ENCODE measurements at places on chromosomes 3 and 15.

DNA sequence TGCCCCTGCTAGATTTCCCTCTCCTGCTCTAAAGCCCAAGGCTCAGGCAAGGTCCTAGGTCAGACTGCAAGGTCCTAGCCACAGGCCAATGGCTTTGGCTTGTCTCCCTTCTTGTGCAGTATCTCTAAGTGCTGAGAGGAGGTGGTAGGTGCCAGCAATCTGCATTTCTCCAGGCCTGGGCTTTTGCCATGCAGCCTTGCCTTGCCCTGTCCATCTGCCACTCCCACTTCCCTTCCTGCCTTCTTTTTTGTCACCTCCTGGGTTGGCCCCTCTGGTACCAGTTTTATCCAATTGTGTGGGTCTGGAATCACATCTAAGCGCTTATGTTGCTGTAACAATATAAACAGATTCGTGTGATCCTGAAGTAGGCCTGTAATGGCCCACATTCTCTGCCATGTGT lies 109.9 kb downstream of the MYRIP start:
- no peak for DNase-seq

- no peak for DNase-seq
These were observed 12.4 kb upstream of the CEP152 start for GRCh38 chr15:48823237-48823636.

- DNase-seq = no peak
These were observed 125.8 kb downstream of the KBTBD8 start for GRCh38 chr3:67123914-67124313.

- peak; percentile 93 for DNase-seq
These were observed 16.6 kb downstream of the TOP2B start for GRCh38 chr3:25648107-25648535.

GRCh38 chr3:142530296-142530695 lies 48.2 kb downstream of the ATR start:
- no peak for DNase-seq

DNA sequence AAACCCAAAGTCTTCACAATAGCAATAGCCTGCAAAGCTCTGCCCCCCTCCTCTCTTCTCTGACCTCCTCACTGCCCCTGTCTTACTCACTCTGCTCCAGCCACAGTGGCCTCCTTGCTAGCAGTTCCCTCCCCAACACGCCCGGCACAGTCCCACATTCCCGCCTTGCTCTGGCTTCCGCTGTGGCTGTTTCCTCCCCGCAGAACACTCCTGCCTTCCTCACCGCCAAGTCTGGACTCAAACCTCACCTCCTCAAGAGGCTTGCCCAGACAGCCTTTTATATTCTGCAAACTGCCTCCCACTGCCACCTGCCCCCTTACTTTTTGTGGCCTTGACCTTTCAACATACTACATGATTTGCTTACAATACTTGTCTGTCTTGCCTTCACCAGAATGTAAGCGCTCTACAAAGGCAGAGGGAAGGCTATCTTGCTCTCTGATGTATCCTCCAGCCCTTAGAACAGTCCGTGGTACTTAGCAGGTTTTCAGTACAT lies 406 bp upstream of the MPI start:
- no peak for DNase-seq

DNA sequence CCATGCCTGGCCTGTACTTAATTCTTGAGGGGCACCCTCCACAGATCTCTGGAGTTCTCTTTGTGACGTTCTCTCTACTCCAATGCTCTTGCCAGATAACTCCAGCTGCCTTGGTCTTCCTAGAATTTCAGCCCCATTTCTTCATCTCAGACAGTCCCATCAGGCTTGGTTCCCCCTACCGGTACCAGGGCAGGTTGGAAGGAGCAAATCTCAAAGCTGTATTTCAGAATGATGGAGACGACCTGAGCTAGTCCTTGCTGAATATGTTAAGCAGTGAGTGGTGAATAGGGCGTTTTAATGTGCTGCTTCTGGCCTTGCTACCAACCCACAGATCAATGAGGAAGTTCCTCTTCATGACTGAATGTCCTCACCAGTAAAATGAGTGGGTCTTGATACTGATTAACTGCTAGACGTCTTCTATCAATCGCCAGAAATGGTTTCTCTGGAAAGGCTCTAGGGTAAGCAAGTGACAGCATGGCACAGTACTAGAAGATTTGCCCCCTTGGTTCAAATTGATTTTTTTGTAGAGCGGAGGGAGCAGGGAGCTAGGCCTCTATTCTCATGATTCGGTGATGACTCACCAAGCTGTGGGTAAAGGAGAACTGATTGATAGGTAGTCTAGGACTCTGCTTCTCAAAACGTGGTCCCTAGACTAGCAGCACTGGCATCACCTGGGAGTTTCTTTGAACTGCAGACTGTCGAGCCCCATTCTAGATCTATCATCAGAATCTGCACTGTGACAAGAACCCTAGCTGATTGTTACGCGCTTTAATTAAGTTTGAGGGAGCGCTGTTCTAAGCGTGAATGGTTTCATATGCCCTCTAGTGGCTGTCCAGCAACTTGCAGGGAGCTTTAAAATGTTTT lies 67.8 kb downstream of the UBP1 start:
- peak; percentile 72 for DNase-seq

DNA sequence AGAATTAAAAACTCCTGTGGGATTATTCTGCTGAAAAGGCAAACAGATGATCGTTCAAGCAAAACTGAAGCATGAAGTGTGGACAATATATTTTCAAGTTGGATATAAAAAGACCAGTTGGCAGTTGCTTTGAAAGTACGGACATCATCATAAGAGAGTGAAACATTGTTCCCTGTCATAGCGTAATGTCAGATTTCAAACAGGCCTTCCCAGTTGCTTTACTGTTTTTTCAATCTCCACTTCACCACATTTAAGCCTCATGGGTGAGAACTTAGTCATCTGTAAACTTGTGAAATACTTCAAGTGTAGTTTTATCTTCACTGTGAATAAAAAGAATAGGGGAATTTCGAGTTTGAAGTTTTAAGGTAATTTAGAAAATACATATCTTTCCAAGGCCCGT lies 435.1 kb upstream of the CNTN3 start:
- no peak for DNase-seq

DNA sequence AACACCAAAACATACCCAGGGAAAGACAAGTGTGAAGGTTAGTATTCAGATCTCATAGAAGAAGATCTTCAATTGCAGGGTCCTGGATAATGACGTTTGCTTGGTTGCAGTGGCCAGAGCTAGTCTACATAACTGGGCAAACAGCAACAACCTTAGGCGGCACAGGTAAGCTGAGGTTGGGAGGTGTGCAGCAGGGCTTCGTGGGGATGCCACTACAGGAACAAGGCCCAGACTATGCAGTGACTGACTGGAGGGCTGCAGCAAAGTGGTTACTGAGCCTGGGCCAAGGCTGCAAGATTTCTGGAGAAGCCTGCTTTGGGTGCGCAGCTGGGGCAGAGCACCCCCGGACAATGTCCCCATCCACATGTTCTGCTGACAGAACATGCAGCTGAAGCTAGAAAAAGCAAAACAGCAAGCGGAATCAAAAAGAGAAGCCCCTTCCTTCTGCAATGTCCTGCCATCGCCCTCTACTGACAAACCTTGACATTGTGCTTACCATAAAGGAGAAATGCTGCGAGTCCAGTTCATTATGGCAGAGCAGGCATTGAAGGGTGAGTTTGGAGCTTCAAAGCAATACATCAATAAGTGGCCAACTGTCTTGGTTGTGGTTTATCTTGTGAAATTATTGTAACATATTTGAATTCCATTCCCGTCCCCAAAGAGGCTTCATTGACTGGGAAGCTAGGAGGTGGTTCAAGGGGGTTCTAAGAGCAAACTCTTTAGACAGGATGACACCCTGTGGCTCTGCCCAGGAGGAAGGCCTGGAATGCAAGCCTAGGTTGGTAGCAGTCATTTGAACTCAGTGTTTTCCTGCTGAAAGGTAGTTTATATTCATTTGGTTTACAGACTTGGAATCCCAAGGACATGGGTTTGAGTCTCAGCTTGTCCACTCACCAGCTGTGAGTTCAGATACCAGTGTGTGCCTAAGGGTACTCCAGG lies 217.0 kb downstream of the PDCD6IP start:
- DNase-seq = peak; percentile 28

DNA sequence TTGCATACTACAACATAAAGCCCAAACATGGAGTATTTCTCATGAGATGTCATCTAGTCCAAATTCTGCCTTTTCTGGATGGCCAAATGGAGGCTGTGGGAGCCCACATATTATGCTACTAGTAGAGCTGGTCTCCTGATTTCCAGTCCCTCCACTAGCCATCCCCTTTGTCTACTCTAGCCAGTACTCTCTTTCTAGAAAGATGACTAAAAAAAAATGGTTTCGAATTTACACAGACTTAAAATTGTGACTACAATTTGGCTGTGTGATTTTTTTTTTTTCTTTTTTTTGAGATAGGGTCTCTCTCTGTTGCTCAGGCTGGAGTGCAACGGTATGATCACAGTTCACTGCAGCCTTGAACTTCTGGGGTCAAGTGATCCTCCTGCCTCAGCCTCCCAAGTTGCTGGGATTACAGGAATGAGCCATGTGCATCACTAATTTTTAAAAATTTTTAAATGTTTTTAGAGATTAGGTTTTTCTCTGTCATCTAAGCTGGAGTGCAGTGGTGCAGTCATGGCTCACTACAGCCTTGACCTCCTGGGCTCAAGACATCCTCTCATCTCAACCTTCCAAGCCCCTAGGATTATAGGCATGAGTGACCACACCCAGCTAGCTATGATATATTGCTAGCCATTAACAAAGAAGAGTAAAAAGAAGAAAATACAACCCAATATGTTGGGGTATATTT lies 273.9 kb downstream of the ADAMTSL3 start:
- DNase-seq = no peak

DNA sequence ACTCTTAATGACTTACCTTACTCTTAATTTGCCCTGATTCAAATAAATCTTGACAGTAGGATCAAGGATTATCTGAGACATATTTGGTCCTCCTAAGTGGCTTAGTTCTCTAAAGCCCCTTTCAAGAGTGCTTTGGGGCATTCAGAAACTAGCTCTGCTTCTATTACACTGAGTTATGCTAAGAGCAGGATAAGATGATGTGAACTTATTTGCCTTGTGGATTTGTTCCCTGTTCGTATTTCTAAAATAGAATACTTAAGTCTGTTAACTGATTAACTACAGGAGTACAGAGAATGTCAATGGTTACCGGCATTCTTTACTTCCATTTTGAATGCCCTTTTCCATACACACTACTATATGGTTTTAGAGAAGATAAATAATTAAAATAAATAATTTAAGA lies 14.8 kb upstream of the FRMD4B start:
- DNase-seq = no peak

GRCh38 chr15:75143738-75144334 lies 57.8 kb upstream of the C15orf39 start:
- DNase-seq = peak; percentile 26

GRCh38 chr15:67501836-67502461 lies 19.0 kb upstream of the C15orf61 start:
- DNase-seq = no peak

DNA sequence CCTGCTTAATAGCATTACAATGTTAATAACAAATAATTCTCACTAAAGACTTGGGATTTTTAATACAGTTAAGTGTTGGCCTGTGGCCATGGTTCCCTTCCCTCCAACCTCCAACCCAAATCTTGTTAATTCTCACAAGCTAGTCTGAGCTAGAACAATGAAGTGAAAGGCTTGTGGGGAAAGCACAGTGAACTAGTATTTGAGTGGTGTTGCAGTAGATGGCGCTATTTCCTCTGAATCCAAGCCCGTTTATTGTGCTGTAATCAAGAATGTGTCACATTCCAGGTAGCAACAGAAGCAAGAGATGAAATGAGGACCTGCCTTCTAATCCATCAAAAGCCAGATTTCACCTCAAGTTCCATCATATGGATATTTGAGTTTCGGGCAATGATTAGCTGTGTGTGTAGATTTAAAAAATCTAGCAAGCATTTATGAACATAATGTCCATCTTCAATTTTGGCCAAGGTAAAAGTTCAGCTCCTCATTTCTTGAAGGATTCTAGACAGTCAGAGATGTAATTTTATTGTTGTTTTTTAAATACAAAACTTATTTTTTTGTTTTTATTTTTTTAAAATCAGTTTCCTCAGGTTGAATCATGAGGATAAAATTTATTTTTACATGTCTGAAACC lies 160.7 kb downstream of the SQOR start:
- DNase-seq = peak; percentile 71

- no peak for DNase-seq
These were observed 59.7 kb downstream of the RPN1 start for GRCh38 chr3:128590948-128591347.

DNA sequence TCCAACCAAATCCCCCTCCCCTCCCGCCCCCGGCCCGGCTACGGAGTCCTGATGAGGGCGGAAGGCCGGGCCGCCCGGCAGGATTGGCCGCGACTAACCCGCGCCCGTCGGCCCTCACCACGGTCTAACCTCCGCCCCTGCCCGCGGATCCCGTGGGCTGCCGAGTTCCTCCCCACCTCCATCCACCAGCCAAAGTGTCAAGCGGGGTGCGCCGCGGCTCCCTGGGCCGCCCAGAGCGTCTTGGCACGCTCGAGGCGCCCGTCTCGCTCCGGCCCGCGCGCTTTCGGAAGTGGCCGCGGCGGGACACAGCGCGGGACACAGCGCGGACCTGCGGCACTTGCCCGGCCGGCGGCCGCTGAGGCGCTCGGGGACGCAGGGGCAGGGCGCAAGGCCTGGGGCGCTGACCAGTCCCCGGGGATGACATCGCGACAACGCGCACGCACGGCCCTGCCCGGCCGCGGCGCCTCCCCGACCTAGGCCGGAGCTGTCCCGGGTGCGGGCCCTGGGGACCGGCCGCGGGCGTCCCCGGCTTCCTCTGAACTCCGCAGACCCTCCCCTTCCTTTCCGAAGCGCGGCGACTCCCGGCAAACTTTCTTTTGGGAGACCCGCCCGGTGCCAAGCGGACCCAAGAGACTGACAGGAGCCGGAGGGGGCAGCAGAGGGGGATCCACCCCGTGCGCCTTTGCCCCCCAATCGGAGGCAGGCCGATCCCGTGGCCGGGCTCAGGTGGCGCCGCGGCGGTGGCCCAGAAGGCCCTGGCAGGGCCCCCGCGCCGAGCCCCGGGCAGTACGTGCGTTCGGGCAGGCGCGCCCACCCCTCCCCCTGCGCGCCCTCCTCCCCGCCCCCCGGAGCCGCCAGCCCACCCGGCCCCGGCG lies 112.8 kb upstream of the ICE2 start:
- DNase-seq = no peak

DNA sequence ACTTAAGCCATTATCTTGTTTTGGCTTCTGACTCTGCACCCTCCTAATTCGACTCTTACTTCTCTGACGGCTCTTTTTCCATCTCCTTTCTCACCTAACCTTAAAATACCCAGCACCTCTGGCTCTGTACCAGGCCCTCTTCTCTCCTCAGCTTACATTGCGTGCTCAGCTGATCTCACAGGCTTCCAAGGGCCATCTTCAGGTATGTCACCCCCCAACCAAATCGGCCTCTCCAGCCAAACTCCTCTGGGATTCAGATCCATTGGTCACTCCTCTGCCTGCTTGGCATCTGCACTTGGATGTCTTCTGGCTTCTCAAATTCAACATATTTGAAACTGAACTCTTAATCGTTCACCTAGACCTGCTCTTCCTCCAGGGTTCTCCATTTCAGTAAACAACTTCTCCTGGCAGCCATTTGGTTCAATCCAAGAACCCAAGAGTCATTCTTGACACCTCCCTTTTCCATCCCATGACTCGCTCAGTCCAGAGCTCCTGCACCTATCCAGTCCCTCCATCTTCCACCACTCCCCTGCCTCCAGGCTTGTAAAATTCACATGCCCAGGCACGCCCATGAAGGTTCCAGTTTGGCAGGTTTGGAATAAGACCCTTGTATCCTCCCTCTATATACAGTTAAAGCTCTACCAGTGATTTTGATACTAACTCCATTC lies 35.2 kb upstream of the SLC41A3 start:
- no peak for DNase-seq

Measured in NAMALWA (cell line).